Hypothalamus (tissue), 51 donors: ENCODE measurements at places on chromosomes 3 and 15.
A peak's percentile ranks its signal among the peaks of the same experiment; 100 is the strongest.

DNA sequence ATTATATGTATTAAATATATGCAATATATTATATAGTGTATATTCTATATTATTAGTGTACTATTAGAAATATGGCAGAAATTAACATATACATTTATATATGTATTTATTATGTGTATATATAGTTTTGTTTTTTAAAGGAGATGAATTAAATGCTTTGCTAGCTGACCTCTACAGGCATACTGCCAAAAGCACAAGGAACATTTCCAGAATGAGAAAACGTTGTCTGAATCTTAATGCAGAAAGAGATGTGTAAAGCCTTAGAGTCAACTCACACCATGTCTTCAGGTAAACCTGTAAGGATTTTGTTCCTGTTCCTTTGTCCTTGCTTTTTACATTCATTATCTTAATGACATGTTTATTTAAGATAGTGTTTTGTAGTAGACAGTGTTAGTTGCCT lies 111.9 kb downstream of the ST8SIA2 start:
- no peak for DNase-seq

DNA sequence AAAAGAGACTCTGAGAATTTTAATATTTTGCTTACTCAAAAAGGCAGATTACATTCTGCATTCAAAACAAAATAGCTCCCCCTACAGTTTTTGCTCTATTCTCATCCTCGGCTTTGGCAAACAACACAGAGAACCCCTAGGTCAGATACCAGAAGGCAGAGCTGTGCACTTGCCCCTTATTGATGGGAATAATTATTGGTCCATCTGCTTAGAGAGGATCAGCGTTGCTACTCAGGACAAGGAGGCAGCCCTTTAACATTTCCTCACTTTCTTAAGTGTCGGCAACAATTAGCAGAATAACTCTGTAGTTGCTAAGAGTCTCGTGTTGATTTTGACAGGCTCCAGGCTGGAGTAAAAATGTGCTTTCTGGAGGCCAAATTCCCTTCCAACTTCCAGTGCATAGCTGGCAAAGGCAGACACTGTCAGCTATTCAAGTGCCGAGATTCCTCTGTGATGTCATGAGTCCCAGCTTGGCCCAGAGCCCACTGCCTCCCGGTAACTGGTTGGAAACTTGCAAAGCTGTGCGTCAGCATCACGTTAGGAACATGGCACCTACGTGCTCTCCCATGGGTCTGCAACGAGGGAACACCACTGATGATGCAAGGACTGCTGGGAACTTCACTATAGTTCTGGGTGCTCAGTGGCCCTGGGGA lies 482.7 kb upstream of the ADAMTS9 start:
- no peak for DNase-seq

- no peak for DNase-seq
Measured at GRCh38 chr3:2001306-2002108, 97.2 kb upstream of the CNTN4 start.

DNA sequence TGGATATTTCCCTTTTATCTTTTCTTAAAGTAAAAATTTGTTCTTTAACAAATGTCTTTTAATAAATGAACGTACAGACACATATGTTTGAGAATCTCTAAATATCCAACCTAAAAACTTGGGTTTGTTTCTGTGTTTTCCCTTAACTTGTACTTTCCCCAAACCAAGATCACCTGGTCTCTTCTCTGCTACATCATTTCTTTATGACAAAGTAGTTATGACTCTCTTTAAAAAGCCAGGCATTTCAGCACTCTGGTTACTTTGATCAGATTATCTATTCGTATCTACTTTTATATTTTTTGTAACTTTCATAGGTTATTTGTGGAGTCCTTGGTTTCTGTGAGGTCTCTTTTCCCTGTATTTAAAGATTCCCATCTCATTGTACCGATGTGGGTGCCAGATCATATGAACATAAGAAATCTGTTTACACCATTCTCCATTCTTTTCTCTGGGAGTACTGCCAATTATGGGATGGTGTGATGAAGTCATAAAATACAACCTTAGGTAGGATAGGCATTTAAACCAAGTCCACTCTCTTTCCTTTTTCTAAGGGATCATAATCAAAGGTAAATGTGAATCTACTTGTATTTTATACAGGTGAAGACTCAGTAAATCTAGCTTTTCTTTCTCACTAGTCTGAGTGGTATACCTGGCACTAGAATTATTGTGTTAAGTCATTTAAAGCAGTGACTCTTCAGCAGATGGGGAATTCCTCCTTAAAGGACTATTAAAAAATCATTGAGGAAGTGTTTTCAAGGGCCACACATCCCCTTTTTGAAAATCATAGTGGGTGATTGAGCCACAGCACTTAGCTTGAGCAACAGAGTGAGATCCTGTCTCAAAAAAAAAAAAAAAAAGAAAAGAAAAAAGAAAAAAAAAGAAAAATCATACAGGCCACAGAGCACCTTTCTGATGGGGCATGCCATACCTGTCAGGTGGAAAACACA lies 12.4 kb upstream of the NFKBIZ start:
- DNase-seq = no peak

DNA sequence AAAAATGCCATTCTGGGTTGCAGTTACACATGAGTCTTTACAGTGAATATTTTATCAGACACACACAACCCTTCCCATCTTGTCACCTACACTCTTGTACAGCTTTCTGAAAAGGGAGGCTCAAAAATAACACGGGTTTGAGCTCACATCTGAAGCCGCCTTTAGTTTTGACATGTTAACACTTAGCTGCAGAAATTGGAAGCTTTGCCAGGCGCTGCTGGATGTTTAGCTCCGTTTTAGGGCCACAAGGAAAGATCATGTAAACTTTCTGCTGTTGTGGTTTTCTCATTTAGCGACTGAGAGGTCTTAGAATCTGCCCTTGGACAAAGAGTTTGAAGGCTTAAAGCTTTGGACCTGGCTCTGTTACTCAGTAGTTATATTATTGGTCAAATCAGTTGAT lies 120.1 kb downstream of the OXNAD1 start:
- DNase-seq = no peak

DNA sequence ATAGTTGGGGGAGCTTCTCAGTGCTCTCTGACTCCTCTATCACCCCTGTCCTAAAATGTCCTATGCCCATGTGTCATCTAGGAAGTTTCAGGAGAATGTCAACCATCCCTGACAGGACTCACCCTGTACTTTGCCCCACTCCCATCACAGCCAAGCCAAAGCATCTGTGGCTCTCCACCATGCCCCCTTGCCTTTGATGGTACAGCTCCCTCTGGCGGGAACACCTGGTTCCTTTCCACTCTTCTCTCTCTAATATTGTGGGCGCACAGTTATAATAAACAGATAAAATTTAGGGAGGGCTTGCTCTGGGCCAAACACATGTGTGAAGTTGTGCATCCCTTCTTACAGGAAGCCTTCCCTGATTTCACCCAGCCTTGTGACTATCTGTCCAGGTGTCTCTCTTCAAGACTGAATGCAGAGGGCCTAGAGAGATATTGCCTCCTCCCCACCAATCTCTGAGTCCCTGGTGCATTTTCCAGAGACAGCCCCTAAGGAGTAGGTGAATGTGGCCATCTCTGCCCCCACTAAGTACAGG lies 62.8 kb downstream of the ISG20 start:
- no peak for DNase-seq

DNA sequence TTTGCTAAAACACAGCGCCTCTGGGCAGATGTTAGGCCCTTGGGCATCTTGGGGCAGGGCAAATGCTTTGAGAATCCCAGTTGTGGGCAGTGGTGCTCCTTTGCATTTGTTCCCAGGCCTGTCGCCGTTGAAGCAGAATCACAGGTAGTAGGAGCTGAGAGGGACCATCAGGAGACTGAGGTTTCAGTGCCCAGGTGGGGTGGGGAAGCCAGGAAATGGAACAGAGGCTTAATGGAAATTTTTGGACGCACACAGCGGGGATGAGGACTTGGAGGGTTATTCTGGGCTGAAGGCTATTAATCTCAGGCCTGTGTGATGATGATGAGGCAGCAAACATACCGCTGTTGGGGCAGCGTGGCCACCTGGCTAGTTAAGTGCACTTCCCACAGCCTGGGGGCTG lies 99.5 kb downstream of the SV2B start:
- no peak for DNase-seq

GRCh38 chr15:30956216-30957124 lies 35.0 kb downstream of the MTMR10 start:
- no peak for DNase-seq

- no peak for DNase-seq
Measured at GRCh38 chr15:42069496-42070278, 24.7 kb downstream of the PLA2G4D start.

- DNase-seq = peak; percentile 95
Measured at GRCh38 chr3:33113772-33114621, at the start of gene CRTAP. TSS of gene CRTAP (plus strand) at chr3:33114014. CDS start at chr3:33114078, 64 bp downstream.

DNA sequence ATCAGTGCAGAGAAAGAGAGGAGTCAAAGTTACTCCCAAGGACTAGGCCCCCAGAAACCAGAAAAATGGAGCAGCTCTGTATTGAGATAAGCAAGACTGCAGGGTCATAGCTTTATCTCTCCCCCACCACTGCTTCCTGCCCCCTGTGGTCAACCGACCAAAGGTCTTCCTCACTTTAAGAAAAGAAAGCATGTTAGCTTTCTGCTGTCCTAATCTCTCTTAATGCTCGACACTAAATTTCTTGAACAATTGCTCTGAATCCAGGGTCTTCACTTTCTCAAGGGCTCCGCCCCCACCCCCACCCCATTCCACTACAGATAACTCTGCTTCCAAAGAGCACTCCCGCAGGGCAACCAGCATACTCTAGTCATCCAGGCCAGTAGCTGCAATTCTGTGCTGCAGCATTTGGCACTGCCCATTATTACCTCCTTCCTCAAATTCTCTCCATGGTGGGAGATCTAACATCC lies 31.9 kb downstream of the TNIK start:
- no peak for DNase-seq

- DNase-seq = no peak
Measured at GRCh38 chr3:127171320-127171719, 21.6 kb upstream of the PRR23E start.

- DNase-seq = no peak
Measured at GRCh38 chr3:179558742-179559364, 3.9 kb upstream of the ACTL6A start.

- no peak for DNase-seq
Measured at GRCh38 chr3:194137506-194138474, 1.8 kb downstream of the HES1 start.

DNA sequence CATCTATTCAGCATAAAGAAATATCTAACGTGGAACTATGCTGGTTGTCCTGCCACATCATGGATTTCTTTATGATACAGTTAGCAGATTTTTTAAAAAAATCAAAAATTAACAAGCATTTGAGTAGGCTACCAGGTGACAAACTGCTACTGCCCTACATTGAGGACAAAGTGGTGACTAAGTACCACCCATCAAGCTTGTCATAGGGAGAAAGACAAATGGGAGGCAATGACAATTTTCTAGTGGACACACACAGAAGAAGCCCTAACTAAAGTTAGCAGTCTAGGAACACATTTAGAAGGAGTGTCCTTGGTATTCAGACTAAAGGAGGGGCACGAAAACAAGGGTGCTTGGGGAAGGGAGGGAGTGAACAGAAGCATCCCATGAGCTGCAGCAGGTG lies 131.2 kb downstream of the TBL1XR1 start:
- DNase-seq = no peak

GRCh38 chr3:9347081-9347480 lies 15.8 kb upstream of the THUMPD3 start:
- DNase-seq = no peak

- no peak for DNase-seq
Measured at GRCh38 chr15:66729331-66729951, 27.4 kb downstream of the SMAD6 start.

GRCh38 chr15:79204886-79205675 lies 77.4 kb upstream of the ANKRD34C start:
- no peak for DNase-seq

GRCh38 chr15:47885920-47886319 lies 168.6 kb downstream of the SEMA6D start:
- DNase-seq = no peak

DNA sequence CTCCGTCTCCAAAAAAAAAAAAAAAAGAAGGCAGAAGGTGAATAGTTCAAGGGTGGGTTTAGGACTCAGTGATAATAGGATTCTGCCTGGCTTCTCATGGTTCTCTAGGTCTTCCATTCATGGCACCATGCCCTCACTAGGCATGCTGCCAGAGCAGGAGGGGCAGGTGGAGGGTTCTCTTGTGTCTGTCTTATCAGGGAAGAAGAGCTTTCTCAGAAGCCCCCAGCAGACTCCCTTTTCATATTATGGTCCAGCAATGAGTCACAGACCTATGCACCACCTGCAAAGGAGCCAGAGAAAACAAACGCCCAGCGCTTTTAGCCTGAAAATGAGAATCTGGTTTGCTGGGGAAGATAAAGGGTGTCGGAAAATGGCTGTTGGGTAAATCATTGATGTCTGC lies 3.0 kb downstream of the CCR2 start:
- no peak for DNase-seq

DNA sequence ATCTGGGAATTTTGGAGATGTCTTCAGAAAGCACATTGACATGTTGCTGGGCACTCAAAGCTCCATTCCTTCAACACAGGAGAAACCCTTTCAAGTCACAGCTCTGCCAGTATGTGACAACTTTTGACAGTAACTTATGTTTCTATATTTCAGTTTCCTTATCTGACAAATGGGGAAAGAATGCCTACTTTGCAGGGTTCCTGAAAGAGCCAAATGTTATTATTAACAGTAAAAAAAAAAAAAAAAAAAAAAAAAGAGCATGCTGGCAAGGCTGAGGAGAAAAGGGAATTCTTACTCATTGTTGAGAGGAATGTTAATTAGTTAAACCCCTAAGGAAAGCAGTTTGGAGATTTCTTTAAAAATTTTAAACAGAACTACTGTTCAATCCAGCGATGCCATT lies 272.5 kb upstream of the TGFBR2 start:
- DNase-seq = no peak

DNA sequence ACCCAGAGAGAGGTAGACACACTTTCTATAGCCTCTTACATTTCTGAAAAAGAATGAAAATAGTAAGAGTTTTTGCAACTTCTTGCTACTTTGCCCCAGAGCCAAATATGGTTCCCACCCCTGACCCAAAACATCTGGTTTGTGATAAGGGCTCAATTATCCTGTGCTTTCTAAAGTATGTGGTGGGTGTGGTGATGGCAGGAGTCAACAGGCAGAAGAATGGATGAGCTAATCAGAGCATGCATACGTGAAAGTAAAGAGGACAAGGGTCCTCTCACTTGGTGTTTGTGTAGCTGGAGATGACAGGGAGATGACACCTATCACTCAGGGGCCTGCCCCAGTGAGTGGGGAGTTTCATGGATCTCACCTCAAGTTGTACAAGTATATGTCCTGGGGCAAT lies 19.1 kb downstream of the KBTBD8 start:
- no peak for DNase-seq
